ENCODE measurements at places on chromosomes 7 and 10.

DNA sequence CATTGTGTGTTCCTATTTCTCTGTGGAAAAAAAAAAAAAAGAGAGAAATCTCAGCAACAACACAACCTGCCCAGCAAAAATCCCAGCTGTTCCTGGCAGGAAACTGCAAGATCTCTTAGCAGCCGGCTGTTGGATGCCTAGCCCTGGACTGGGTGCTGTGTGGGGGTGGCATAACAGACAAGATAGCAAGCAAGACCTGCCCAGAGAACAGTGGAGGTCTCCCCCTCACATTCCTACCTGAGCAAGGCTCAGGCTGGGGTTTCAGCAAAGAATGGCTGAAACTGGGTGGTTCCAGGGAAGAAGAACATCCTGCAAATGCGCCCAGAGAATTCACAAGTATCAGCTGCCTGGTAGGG is 248.8 kb upstream of the ZMIZ1 start:
- no peak for DNase-seq

GRCh38 chr10:24156686-24157085 is 52.3 kb upstream of the KIAA1217 start:
- DNase-seq: no peak

GRCh38 chr10:132833421-132834111 is 47.6 kb upstream of the NKX6-2 start:
- no peak for DNase-seq

GRCh38 chr7:159070431-159071148 is 74.1 kb downstream of the VIPR2 start:
- DNase-seq: no peak

DNA sequence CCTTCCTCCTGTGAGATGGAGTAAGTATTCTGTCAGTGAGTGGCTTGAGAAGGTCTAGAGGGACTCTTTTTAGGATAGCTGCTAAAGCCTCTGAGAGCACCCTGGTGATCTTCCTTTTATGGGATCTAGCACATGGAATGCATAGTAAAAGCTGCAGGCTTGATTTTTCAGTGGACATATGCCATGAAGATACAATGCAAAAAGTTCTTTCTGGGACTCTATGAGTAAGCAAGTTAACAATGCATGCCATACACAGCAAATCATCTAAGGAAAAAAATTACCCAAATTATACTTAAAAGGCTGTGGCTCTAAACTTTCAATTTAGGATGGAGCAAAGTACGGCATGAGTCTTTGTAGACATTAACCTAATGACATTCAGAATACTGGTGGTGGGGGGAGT is 154.5 kb downstream of the SGMS1 start:
- DNase-seq: no peak

DNA sequence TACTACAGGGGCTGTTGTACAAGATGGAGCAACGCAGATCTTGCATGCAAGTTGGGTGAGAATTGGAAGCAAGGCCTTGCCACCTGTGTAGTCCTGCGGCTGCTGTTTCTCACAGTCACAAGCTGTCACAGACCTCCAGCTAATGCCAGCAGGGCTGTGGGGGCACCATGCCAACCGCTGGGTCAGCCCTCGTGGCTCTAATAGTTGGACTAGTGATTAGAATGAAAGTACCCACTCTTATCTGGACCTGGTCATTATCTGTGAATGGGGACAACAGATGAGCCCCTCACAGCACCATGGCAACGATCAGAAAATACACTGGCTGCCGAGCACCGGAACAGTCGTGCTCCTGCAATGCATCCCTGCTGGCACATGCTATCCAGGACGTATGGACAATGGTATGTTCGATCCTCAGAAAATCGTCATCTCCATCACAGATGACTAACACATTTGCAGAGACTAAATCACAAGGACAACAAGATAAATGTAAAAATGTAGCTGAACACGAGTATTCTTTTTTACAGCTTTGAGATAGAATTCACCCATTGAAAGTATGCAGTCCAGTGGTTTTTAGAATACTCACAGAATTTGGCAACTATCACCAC is 80.4 kb upstream of the CALN1 start:
- DNase-seq: no peak

DNA sequence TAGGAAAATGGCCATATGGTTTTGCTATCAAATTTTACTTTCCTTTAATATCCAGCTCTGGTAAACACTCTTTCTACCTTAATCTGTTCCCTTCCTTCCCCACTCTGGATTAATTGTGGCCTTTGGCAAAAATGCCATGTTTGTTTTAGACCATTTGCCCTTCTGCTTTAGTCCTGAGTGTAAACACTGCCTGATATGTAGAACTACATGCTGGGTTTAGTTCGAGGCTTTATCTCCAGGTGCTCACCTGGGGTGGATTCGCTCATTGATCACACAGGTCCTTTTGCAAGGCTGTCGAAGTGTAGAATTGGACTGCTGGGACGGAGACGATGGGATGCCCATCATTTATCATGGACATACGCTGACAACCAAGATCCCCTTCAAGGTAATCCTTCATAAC is 94.1 kb downstream of the NOC3L start:
- no peak for DNase-seq

GRCh38 chr7:29809533-29810155 is 3.3 kb downstream of the WIPF3 start:
- DNase-seq: no peak

DNA sequence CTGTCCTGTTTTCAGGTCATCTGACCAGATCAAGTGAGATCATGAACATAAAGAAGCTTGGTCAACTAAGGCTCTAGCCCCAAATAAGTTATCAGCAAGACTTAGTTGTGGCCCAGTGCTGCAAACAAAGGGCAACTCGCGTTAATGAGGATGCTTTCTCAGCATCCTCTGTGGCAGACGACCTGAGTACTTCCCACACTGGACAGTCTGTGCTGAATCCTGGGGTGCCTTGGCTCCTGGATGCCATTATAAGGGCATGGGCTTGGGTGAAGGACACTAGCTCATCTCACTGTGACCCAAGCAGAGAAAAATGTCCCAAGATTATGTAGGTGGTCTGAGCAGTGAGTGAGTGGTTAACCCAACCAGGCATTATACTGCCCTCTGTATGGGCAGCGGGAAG is 13.9 kb downstream of the CPA5 start:
- no peak for DNase-seq

- DNase-seq: no peak
Observed at GRCh38 chr10:110764793-110765512, 106.8 kb upstream of the PDCD4 start.

DNA sequence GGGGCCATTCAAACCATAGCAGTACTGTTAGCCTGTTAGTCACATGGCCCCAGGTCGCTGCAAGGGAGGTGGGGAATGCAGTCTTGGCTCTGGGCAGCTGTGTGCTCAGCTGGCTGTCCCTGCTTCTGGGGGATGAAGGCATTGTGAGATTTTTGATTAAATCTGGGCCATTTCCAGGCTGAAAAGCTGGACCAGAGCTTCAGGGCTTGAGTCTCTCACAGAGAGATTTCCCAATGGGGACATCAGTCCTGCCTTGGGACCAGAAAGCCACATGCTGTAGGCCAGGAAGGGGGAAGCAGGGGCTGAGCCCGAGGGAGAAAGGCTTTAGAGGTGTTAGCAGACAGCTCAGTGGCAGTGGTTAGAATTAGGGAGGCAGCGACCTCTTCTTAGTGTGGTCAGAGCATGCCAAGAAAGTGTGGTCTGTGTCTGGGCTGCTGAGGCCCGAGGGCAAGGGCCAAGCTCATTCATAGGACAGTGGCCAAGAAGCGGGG is 33.6 kb downstream of the PALD1 start:
- DNase-seq: no peak

DNA sequence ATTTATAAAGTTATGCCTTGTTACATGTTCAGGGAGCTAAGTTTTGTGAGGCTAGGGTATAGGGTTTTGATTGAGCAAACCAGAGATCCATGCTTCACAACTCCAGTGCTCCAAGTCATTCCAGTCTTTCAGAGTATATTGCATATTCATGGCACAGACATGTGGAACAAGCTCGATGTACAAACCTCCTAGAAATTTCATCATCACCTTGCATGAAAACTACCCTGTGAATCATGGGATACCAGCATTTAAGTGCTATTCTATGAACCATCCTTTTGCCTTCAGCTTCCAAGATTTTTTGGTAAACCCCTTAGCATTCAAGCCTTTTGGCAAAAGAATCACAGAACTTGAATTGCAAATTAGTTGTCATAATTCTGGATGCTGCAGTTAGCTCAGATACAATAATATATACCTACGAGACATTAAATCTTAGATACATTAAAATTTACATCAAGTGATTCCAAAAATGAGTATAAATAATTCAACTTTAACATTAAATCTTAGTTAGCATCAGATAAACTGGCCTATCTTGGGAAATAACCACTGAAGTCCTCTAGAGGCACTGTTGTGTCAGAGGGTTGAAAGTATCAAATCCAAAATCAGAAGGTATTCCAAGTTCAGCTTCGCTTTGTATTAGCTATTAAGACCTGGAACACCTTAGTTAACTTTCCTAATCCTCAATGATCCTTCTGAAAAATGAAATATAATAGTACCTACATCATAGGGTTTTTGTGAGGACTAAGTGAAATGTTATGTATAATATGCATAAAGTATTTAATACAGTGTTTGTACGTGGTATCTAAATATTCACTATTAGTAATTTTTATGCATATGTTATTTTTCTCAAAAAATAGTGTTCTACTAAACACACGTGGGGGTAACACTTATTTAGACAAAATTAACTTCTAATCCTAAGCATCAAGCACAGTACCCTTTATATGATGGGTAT is 55.5 kb upstream of the CABCOCO1 start:
- no peak for DNase-seq

DNA sequence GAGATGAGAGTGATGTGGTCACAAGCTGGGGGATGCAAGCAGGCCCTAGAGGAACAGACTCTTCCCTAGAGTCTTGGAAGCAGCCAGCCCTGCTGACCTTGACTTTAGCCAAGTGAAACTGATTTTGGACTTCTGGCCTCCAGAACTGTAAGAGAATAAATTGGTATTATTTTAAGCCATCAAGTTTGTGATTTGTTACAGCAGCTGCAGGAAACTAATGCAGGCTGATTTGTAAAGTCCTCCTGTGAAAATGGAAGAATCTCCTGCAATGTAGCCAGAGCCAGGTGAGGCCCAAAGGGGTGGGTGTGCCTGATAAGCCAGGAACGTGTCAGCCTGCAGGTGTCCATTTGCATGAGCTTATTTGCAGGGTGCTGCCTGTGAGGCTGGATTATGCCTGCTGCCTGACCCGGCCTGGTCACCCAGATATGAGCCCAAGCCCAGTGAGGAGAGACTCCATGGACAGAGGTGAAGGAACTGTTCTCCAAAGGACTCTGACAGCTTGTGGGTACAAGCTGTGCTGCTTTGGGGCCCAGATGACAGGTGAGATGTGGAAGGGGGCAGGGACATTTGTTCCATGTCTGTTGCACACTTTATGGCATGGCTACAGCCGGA is 24.6 kb upstream of the PLEKHA1 start:
- no peak for DNase-seq

DNA sequence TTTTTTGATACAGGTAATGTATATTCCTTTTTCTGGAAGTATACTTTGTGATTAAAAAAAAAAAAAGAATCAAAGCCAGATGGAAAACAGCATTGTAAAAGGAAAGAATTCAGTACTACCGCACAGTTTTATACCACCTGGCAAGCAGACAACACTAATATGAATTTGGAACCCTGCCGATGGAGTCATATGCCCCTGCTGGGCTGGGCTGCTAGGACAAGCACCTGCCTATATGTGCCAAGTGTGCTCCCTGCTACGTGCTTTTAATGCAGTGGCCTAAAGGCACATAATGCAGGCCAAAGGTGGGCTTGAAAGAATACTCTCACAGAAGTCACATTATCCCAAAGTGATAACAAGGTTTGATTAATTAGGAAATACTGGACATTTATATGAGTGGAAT is 29.8 kb upstream of the WAC start:
- peak; percentile 46 for DNase-seq

DNA sequence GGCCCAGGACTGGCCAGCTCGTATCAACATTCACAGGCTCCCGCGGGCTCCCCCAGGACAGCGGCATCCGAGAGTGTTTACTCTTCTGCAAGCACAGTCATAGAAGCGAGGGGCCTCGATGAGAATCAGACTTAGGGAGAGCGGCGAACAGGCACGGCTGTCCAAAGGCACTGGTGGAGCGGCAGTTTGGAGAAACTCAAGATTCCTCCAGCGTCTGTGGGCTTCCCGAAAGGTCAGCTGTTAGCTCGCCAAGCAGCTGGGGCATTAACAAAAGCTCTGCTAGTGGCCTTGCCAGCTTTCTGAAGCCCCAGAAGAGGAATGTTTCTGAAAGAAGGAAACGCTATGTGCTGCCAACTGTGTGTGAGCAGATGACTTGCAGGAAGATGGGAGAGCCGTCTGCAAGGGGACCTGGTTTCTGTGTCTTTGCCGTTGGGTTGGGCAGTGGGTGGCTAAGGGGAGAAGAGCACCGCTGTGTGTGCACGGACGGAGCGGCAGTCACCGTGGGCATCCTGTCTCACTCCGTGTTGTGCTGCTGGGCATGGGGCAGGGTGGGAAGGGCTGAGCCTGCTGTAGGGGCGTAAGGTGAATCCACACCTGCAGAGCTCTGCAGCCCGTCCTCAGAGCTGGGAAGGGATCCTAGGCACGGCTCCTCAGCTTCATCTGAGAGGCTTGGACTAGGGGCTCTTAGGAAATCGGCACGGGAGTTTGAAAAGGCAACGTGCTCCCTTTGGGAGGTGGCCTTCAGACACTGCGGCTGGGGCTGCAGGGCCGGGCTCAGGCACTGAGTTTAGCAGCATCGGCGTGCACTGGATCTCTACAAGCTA is 42.1 kb downstream of the AMZ1 start:
- no peak for DNase-seq

DNA sequence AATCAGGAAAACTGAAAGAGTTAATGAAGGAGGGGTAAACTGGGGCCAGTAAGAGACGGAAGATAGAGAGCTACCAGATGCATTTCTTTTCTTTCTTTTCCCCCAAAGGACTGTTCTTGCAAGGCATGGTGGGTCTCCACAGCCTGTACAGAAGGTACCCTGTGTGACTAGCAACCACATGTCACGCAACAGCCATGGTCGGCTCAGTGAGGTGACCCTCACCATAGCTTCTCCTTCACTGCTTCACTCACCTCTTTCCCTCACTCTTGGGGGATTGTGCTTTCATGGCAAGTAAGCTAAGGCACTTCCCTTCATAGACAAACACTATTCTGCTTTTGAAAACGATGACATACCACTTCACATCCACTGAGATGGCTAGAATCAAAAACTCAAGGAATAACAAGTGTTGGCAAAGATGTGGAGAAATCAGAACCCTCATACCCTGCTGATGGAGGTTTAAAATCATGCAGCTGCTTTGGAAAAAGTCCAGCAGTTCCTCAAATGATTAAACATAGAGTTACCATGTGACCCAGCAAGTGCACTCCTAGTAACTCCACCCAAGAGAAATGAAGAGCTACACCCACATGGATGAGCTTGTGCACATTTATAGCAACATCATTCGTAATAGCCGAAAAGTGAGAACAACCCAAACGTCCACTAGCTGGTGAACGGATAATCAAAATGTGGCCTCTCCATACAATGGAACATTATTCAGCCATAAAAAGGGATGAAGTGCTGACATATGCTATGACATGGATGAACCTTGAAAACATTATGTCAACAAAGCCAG is 3.8 kb upstream of the INSIG1 start:
- DNase-seq: no peak

DNA sequence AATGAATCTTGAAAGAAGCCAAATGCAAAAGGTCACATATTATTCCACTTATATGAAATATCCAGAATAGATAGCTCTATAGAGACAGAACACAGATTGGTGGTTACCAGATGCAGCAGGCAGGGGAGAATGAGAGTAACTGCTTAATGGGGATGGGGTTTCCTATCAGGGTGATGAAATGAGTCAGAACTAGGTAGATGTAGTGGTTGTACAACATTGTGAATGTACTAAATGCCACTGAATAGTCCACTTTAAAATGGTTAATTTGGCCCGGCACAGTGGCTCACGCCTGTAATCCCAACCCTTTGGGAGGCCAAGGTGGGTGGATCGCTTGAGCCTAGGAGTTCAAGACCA is 9.4 kb upstream of the SLC25A28 start:
- DNase-seq: no peak

GRCh38 chr10:88489107-88489506 is 94.0 kb downstream of the RNLS start:
- no peak for DNase-seq

Measured in DMS 273 treated with DMSO at 0.1 percent for 48 hours (cell line).